AG10803 (cell line): ENCODE measurements at places on chromosomes 2 and 18.

DNA sequence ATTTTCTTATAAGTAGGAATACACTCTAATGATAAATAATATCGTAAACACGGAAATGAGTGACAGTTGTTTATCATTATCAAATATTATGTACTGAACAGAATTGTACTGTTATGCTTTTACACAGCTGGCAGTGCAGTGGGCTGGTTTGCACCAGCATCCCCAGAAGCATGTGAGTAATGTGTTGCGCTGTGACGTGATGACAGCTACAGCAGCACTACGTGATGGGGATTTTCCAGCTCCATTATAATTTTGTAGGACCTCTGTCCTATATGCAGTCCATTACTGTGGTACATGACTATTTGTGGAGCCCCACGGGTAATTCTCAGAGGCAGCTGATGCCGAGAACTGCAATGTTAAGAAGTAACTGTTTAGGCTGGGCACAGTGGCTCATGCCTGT, 77.3 kb upstream of the ATG16L1 start:
- DNase-seq: no peak

- no peak for DNase-seq
Observed at GRCh38 chr2:132676999-132677398, 7.0 kb upstream of the LYPD1 start.

GRCh38 chr18:30596635-30597034, 445.9 kb downstream of the DSC3 start:
- DNase-seq: no peak

DNA sequence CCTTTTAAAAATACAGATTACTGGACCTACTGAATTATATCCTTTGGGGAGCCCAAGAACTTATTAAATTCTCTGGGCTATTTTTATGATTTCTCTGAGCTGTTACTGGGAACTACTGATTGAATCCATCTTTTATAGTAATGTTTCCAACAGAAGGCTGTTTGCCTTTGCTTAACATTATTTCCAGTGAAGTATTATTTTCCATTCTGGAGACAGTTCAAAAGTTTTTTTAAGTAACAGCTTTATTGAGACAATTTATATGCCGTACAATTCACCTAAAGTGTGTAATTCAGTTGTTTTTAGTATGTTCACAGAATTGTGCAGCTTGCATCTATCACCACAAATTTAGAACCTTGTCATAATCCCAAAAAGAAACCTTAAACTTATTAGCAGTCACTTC, 100.6 kb downstream of the BABAM2 start:
- no peak for DNase-seq

DNA sequence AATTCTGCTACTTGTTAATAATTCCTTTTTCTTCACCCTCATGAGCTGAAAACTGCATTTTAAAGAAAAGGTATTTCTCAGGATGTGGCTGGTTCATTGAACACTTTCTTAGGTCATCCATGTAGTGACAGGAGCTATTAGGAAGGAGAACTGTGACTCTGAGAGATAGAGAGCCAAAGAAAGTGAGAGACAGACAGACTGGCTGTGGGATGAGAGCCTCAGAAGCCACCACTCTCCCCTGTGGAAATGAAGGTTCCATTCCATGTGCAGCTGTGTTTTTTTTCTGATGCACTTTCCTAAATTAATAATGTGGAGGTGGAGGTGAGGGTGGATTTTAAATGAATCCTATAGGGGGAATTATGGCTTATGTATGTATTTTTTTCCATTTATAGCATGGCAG, 113.3 kb downstream of the FAM210A start:
- DNase-seq: no peak

- no peak for DNase-seq
Observed at GRCh38 chr18:60987963-60988362, 345.3 kb upstream of the CDH20 start.

DNA sequence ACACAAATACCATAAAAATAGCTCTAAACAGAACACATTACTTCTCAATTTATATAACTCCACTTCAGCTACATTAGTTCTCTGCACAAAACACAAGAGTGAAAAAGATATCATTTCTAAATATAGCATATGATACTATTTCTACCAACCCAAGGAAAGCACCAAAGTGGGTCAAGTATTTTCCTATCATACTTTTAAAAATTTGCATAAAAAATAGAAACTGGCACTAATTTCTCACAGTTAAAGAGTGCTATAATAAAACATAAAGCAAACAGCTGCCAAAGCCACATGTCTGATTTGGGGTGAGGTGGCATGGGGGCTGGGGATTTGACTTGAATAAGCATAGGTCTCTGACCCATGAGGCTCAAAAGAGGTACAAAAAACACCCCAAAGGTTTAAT, 61.5 kb downstream of the BARD1 start:
- no peak for DNase-seq

DNA sequence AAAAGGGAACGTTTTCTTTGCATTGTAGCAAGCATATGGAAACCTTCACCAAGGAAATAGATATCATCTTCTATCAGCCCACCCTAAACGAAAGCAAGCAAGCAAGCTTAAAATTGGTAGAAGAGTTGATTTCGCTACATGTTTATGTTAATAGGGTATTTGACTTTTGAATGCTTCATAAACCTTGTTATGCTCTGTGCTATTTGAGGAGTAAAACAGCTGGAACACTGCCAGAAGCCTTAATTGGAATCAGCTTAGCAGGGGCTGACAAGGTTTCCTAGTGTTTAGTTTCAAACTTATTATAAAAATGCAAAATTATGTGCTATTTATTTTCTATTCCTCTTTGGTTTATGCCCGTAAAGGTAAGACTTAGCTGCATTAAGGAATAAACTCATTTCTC, 70.6 kb upstream of the LINC00305 start:
- no peak for DNase-seq

DNA sequence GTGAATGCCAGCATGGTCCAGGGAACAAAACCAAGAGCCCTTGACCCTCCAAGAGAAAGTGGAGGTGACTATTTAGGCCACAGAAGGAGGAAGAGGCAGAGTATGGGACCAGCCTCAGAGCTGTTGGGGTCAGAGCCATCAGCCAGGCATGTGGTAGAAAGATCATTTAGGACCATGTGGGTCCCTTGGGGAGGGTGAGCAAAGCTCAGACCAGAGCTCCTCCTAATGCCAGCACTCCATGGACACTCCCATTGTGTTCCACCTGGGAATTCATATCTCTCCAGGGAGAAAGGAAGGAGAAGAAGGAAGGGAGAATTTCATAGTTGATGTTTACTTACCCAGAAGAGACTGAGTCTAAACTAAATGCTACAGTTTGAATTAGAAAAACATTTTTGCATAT, 73.2 kb downstream of the CYBRD1 start:
- no peak for DNase-seq

- no peak for DNase-seq
Observed at GRCh38 chr2:100202567-100202966, 60.2 kb upstream of the AFF3 start.

DNA sequence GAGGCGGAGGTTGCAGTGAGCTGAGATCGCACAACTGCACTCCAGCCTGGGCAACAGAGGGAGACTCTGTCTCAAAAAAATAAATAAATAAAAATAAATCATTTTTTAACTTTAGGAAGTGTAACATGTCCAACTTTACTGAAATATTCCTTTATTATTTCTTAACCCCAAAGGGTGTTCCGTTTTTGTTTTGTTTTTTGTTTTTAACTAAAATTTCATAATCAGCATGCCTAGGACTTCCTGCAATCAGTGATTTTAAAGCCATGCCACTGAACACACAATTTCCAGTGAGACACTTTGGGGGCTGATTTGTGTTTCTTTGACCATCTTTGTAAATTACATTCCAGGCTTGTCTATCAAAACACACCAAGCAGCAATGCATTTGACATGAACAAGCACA, 7.1 kb downstream of the CATIP start:
- DNase-seq: no peak

GRCh38 chr18:55857956-55858355, 270.0 kb upstream of the TCF4 start:
- no peak for DNase-seq

DNA sequence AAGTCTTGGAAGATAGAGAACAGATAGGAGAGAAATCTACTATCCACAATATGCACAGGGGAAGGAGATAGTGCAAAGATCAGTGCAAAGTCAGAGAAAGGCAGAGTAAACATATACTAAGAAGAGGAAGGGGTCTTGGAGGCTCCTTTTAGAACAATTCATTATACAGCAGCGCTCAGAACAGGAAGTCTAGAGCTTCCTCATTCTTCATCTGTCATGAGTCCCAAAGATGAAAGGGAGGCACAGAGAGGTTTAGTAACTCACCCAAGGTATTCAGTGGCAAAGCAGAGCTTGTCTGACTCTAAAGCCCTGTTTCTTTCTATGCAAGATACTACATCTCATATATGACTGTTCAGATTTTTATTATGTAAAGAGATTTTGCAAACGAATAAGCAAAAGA, 1.4 kb downstream of the SP110 start:
- no peak for DNase-seq

GRCh38 chr2:1546023-1546591, 132.8 kb downstream of the TPO start:
- peak; percentile 59 for DNase-seq

DNA sequence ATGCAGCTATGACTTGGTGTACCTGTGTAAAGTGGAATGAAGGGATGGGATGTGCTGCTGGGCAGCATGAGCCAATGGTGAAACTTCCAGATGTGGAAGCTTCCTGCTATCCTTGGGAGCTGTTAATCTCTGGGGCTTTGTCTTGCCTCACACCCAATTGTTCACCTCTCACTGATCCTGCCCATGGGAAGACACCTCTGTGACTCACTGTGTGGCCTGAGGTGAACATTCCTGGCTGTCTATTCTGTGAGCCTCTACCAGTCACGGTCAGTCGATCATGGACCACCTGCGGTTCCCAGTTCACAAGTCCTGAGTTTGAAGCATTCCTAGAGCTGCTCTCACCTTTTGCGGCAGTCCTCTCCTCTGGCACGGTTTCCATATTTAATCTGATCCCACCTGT, 12.1 kb downstream of the NEURL3 start:
- DNase-seq: no peak

- no peak for DNase-seq
Observed at GRCh38 chr18:74512321-74513053, 16.3 kb downstream of the CNDP2 start.

- DNase-seq: no peak
Observed at GRCh38 chr2:237529452-237530402, 36.6 kb upstream of the PRLH start.

DNA sequence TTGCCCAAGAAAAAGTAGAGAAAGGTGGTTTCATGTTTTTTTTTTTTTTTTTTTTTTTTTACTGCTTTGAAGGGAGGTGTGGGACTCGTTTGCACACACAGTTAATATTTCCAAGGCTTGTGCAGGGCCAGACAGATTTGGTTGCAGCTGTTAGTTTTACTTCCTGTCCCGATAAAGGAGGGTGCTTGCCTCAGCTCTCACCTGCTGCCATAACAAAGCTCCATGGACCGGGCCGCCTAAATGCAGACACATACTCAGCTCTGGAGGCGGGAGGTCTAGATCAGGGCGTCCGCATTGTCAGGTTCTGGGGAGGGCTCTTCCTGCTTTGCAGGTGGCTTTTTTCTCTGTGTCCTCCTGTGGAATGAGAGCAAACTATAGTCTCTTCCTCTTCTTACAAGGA, 69.9 kb downstream of the ODC1 start:
- DNase-seq: no peak

- no peak for DNase-seq
Observed at GRCh38 chr2:169080250-169081069, 11.1 kb downstream of the DHRS9 start.

DNA sequence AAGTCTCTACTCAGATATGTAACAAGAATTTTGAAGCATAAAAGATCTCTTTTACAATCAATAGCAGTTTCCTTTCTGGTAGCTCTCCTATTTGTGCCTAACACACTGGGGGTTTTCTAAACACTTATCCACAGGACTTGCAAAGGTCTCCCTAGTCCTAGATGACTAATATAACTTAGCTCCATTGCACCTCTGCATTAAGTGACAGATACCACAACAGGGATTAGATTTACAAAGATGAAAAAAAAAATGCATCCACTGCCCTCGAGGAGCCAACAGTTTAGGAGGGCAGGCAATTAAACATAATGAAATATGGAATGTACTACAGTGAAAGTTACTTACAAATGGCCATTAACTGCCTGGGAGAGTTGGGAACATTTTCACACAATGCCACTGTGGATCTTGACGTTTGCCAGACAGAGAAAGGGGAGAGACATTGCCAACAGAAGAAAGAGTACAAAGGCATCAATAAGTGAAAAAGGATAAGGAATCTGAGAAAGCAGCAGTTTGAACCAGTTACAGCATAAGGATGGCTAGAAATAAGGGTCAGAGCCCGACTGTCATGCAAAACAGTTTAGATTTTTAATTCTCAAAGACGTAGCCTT, 14.3 kb downstream of the PPP3R1 start:
- no peak for DNase-seq

DNA sequence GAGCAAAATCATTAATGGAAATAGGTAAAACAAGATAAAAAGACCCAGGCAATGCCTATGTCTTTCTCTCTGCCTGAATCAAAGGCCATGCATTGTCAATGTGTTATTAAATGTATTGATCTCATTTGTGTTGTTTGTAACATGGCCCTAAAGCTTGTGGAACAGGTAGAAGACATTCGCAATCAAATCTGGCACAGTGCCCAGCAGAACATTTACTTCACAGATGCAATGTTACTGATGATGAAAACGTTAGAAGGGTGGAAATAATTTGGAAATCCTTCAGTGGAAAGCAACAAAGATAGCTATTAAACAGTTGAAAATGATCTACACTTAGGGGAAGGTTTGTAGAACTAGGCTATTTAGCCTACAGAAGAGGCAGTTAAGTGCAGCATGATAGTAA, 368.2 kb downstream of the EPHA4 start:
- DNase-seq: no peak

- DNase-seq: peak; percentile 60
Observed at GRCh38 chr18:58856881-58857280, 7.8 kb upstream of the ZNF532 start.

DNA sequence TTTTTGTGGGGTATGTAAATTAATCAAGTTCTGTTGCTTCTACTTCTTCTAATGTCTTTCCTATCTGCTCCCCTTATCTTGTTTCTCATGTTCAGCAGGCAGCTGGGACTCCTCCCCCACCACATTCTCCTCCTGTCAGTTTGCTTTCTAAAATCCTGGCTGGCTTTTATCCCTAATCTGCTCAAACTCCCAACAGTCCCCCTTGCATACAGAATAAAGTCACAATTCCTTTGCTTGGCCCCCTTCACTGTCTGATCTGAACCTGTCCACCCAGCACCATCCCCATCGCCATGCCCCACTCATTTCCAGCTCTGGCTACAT, 2.2 kb downstream of the CFAP221 start:
- DNase-seq: no peak

GRCh38 chr2:223863491-223863890, 26.1 kb upstream of the AP1S3 start:
- no peak for DNase-seq

- DNase-seq: no peak
Observed at GRCh38 chr2:10091182-10091888, 11.1 kb upstream of the CYS1 start.

GRCh38 chr2:179344280-179344964, 79.8 kb upstream of the SESTD1 start:
- DNase-seq: peak; percentile 18

GRCh38 chr2:188770296-188770695, 203.9 kb upstream of the COL3A1 start:
- no peak for DNase-seq

- DNase-seq: no peak
Observed at GRCh38 chr2:209872675-209873074, 101.0 kb downstream of the UNC80 start.

- DNase-seq: no peak
Observed at GRCh38 chr2:95158441-95158840, 1.2 kb downstream of the ZNF514 start.

- DNase-seq: no peak
Observed at GRCh38 chr2:121649149-121649595, at the start of gene CLASP1. TSS of gene CLASP1 (minus strand) at chr2:121649462. CDS start at chr2:121605895, 43,567 bp downstream.

- DNase-seq: peak; percentile 86
Observed at GRCh38 chr2:237201461-237202287, 116.0 kb downstream of the COPS8 start.
